ENCODE measurements at places on chromosomes 12 and 14.

DNA sequence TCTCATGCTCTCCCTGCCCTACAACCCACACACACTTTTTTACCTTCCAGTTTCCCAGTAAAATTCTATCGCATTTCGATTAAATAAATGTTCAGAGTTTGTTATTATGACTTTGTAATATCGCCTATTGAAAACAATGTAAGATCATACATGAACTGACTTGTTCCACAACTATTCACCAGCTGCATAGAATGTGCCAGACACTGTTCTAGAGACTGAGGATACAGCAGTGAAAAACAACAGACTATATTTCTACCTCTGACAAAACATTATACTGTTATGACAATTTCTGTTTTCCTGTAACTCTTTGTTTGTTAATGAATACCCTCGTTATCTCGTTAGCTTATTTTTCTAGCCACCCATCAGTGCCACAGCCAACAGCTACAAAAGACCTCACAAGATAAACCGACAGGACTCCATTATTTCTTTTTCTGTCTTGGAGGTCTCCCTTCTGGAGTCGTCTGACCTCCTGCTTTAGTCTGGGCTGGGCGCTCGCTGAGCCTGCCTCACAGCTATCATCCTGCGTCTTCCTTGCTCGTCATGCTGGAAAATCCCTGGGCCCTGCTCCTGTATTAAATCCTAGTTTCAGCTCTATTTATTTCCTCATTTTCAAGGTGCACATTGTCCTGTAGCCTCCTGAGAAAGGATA, 498.9 kb downstream of the DIO2 start:
- DNase-seq, result no peak

GRCh38 chr12:104175726-104176247, 37.8 kb upstream of the NFYB start:
- DNase-seq, result no peak

DNA sequence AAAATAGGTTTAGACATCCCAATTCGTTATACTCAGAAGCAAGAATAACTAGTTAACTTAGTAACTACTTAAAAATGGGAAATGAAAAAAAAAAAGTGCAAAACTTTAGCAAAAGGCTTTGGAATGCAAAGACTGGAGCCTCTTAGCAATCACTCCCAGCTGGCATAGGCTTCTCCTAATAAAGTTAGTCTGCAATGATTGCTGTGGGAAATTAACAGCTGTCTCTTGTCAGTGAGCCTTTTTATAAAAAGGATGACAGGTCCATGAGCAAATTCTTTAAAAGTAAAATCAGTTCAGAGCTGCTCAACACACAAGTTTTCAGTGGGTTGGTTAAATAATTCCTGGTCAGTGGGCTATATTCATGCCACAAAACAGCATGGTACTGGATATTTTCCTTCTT, 7.4 kb upstream of the SYCP3 start:
- no peak for DNase-seq

DNA sequence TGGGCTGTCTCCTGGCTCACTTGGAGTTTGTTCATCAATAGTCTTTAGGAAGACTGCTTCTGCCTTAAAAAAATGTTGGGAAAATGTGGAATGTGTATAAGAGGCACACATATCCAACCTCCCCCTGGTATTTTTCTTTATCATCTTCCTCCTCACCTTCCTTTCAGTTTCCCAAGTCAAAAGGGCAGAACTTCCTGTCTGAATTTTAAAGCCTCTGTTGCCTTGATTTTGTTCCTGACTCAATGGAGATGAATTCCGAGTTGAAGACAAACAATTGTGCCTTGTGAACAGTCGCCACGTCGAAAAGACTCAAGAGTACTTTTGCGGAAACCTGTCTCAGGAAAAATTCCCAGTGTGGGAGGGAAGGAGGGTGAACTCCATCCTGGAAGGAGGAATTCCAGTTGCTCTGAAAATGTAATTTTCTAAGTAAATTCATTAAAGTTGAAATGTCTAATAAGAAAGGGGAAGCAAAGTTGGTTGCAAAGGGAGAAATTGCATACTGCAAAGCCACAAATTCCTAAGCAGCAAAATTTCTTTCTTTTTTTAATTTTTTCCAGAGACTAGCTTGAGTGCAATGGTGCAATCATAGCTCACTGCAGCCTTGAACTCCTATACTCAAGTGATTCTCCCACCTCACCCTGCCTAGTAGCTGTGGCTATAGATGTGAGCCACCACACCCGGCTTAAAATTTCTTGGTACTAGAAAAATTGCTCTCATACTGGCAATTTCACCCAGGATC, 50.2 kb upstream of the ELK3 start:
- no peak for DNase-seq
